ENCODE measurements at places on chromosomes 11 and 22.

GRCh38 chr11:123443851-123444623, 14.0 kb downstream of the GRAMD1B start:
- no peak for DNase-seq

DNA sequence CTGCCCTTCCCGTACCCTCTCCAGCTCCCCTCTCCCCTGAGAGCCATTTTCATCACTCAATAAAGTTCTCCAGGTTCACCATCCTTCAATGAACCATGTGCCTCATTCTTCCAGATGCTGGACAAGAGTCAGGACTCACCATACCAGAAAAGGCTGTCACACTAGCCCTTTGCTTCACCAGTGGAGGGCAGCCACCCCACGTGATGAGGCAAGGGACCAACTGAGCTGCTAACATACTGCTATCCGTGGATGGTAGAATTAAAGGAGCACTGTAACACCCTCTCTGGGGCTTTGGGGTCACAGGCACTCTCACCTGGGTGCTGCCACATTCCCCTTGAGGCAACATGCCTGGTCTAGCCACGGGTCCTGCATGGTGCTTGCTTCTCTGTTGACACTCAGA, 13.1 kb upstream of the OR5I1 start:
- no peak for DNase-seq

GRCh38 chr11:126403658-126404057, 48.2 kb downstream of the ST3GAL4 start:
- DNase-seq = no peak

GRCh38 chr22:23760056-23760455, 2.7 kb upstream of the C22orf15 start:
- no peak for DNase-seq

- no peak for DNase-seq
These were observed 541.9 kb upstream of the CADM1 start for GRCh38 chr11:116046127-116046526.

DNA sequence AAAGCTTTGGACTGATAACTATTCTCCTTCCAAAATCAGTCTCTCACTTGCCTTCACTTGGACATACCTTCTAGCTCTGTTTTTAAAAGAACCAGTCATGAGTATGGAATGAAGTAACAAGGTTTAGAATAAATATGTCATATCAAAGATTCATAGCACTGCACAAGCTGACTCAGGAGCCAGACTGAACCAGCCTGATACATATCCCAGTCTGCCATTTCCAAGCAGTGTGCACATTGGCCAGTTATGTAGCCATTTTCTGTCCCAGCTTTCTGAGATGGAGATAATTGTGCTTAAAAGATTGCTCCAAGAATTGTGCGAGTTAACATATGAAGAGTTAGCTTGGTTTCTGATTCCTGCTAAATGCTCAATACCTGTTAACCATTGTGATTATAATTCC, 311.3 kb downstream of the C11orf87 start:
- no peak for DNase-seq

- no peak for DNase-seq
These were observed 794 bp upstream of the FXYD6 start for GRCh38 chr11:117877120-117877784.

DNA sequence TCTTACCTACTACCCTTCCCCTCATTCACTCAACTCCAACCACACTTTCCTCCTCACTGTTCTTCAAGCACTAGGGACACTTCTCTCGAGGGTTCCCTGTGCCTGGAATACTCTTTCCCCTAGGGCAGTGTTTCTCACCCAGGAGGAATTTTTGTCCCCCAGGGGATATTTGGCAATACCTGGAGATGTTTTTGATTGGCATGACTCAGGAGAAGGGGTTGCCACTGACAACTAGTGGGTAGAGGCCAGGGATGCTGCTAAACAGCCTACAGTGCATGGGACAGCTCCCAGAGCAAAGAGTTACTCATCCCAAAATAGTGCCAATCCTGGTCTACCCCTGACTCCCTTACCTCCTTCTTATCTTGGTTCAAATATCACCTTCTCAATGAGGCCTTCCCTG, 40.0 kb downstream of the BTG4 start:
- no peak for DNase-seq
